ENCODE measurements at places on chromosomes 3 and 15.

GRCh38 chr3:63937661-63938651 lies 25.8 kb upstream of the SCAANT1 start:
- DNase-seq: peak; percentile 47

DNA sequence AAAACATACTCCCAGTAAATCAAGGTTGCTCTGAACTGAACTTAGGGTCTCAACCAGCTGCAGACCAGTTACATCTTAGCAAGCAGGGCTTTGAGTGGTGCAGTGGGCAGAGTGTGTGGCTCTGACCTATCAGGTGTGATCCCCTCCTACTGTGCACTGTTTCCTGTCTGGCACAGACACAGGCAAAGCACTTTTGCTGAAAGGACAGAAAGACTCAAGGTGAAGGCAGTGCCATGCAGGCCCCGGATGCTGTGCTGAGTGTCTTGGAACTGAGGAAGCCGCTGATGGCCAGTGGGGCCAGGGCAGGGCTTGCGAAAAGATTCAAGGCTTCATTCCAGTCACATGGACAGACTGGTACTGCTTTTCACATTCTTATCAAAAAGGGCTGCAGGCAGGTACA lies 85.2 kb downstream of the CACNA1D start:
- no peak for DNase-seq

- no peak for DNase-seq
These were observed 51.4 kb upstream of the THBS1 start for GRCh38 chr15:39529457-39529856.

GRCh38 chr3:157160658-157161424 lies 894 bp upstream of the CCNL1 start:
- peak; percentile 83 for DNase-seq

DNA sequence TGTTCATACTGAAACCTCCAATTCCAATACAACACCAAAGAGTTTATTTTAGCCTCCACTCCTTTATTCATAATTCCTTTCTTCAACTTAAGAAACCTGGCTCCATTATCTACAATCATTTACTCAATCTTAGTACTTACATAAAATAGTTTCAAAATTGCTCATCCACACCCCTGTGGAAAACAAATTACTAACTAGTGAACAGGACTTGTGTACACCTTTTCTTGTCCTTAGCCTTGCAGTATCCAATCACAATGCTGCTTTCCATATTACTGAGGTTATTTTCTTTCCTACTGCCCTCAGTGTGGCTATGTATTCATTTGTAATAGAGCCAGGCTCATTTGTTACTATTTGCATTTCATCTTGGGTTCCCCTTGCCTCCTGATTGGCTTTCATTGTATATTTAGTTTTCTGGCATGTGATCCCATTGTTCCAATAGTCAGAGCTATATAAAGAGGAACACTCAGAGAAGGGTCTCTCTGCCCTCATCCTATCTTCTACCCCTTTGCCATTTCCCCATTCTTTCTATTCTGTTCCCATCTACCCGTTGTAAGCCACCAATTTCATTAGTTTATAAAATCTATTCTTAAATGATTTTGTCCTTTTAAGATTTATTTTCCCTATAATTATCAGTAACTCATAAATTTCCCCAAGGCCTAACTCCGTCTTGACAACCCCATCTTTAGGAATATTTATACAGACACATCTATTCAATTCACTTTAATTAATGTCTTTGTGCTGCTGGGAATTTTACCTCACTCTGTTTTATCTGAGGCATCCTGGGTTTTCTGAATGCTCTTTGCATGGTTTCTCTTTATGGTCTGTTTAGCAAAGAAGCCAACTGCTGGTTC lies 67.9 kb upstream of the RBP1 start:
- no peak for DNase-seq

GRCh38 chr3:184176377-184177330 lies 2.0 kb downstream of the AP2M1 start:
- DNase-seq: peak; percentile 77

GRCh38 chr3:70959506-70960291 lies 623.8 kb downstream of the FOXP1 start:
- no peak for DNase-seq

DNA sequence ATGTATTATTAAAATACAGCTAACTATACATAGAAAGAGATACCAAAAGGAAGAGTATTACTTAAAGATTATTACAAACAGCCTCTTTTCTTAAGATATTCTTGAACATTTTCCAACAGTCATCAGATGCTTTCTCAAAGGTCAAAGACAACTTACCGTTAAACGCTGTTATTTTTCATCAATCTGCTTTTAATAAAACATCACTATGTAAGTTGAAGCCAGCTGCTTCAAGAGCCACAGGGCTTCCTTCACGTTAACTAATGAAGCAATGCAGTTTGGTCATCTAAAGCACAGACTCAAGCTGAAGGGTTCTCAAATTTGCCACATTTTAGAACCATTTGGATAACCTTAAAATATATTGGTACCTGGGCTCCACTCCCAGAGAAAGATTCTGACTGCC lies 578.8 kb downstream of the ROBO2 start:
- DNase-seq: no peak

- peak; percentile 57 for DNase-seq
These were observed 8.0 kb downstream of the CHD2 start for GRCh38 chr15:92907896-92908712.

GRCh38 chr3:165523801-165524200 lies 313.4 kb downstream of the BCHE start:
- no peak for DNase-seq

GRCh38 chr3:194269610-194270145 lies 81.5 kb downstream of the CPN2 start:
- DNase-seq: no peak

DNA sequence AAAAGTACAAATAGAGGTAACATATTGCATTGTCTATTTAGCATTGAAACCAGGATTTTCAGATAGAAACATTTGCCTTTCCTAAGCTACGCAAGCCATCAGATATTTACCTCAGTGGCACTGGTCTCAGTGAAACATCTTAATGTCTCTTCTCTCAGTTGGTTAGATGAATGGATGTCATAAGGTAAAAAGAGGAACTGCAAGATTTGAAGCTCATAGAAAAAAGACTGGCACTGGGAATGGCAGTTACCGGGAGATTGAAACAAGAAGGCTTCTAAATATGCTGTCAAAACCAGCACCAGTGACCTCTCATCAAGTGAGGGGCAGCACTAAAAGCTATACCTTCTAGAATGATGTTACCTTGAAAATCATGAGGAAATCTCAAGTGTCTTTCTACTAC lies 486.4 kb downstream of the FHIT start:
- no peak for DNase-seq

DNA sequence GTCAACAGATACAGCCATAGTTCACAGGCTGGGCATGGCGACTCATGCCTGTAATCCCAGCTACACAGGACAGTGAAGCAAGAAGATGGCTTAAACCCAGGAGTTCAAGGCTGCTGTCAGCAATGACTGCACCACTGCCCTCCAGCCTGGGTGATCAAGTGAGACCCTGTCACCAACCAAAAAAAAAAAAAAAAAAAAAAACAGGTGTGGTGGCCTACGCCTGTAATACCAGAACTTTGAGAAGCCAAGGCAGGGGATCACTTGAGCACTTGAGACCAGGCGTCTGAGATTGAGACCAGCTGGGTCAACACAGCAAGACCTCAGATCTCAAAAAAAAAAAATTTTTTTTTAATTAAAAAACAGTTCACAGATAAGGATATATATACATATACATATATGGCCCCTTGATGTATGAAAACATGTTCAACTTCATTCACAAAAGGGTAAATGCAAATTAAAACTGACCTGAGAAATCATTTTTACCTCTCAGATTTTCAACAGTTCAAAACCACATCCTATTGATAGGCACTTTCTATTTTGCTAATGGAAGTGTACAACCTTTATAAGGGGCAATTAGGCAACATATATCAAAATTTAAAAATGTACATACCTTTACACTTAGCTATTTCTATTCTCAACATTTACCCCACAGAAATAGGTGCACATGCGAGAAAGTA lies 51.1 kb downstream of the OSBPL10 start:
- DNase-seq: no peak

DNA sequence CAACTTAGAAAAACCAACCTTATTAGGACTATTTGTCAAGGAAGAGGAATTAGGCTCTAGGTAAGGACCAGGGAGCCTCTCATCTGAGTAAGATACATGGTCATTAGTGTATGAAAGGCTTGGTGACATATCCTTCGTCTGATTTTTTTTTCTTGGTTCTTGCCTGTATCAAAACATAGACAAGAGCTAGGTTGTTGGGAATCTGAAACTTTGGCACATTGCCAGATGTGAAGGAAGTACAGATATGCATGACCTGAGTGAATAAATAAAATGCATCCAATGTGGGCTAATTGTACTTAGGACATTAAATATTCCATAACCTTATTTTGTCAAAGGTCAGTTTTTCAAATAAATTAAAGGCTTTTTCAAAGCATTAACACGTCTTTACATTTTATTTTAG lies 151.8 kb downstream of the SYNPR start:
- DNase-seq: no peak

DNA sequence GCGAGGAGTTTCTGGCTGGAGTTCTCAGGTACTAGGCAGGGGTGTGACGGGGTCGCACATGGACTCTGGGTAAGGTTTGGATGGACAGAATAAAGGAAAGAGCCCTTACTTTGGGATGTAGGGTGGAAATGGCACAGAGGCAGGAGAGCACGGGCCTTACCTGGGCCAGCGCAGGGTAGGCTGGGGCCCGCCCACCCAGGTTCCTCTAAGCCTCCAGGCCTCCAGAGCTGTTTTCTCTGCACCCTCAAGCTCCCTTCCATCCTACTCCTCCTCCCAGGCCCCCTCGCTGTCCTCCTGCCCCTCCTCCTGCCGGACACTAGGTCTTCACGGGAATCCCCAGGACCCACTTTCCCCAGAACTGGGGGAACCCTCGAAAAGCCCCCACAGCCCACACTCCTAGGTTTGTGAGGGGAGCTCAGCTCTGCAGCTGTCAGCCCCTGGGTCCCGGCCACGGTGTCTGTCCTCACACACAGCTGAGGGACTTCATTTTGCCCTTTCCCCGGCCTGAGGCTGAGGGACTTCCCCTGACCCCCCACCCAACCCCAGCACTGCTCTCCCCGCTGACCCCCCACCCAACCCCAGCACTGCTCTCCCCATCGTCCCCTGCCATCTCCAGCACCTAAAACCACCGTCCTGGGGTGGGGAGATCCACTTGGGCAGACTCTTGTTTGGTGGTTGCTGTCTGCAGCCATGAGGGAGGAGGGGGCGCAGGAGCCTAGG lies 53.0 kb upstream of the PCSK6 start:
- no peak for DNase-seq

GRCh38 chr3:104916971-104917370 lies 449.7 kb upstream of the ALCAM start:
- DNase-seq: no peak

GRCh38 chr3:98021830-98022560 lies 13.1 kb downstream of the GABRR3 start:
- DNase-seq: peak; percentile 52

- no peak for DNase-seq
These were observed 74.7 kb upstream of the ATP10A start for GRCh38 chr15:25937796-25938195.

GRCh38 chr15:74120426-74120825 lies 10.0 kb upstream of the ISLR2 start:
- DNase-seq: no peak

DNA sequence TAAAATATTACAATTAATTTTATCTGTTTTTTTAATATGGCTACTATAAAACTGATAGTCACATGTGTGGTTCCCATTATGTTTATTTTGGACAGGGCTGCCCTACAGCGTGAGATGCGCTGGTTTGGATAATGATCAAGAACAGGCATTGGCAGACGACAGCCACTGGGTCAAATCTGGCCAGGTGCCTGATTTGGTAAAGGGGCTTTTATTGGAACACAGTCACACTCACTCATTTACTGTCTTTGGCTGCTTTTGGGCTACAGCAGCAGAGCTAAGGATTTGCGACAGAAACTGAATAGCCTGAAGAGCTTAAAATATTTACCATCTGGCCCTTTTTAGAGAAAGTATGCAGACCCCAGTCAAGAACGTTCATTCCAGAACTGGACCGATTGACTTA lies 724.2 kb upstream of the CFAP20DC start:
- no peak for DNase-seq

GRCh38 chr15:39574427-39574826 lies 6.5 kb upstream of the THBS1 start:
- DNase-seq: no peak

DNA sequence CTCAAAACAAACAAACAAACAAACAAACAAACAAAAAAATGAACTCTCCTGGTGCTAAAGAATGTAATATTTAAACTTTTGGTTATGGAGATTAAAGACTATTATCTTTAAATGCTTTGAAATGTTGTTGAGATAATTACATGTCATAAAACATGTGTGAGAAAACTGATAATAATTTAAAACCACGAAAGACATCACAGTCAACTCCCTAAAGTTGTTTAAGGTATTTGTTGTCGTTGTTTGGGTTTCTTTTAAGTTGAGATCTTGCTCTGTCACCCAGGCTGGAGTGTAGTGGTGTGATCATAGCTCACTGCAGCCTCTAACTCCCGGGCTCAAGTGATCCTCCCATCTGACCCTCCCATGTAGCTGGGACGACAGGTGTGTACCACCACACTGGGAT lies 12.0 kb downstream of the EFCAB12 start:
- DNase-seq: peak; percentile 71

- no peak for DNase-seq
These were observed 101.9 kb upstream of the PLXND1 start for GRCh38 chr3:129708328-129708861.

GRCh38 chr3:196274585-196274984 lies 12.9 kb downstream of the PCYT1A start:
- DNase-seq: peak; percentile 89

DNA sequence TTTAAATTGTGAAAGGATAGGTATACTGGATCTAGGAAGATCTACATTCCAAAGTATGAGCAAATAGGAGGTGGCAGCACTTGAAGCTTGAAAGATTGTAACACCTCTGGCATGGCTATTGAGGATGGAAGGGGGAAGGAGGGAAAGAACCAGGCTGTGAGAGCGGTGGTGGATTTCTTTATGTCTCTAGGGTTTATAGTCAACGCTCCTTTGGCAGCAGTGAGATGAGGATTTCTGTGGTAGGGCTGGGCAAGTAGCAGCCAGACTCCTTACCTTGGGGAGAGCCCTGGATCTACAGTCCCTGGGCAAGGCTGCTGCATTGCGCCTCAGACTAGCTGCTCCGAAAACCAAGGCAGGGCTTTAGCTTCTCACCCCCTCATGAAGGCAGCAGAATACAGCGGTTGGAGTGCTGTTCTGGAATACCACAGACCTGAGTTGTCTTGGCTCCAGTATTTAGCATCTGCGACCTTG lies 53.2 kb downstream of the MEF2A start:
- no peak for DNase-seq

GRCh38 chr15:89632563-89633430 lies 22.5 kb downstream of the KIF7 start:
- no peak for DNase-seq

GRCh38 chr15:35701402-35702046 lies 155.6 kb upstream of the DPH6 start:
- DNase-seq: no peak

GRCh38 chr3:124256156-124256555 lies 264.2 kb upstream of the ROPN1 start:
- DNase-seq: no peak
